HCEC 1CT (cell line): ENCODE measurements at places on chromosomes 13 and 19.

DNA sequence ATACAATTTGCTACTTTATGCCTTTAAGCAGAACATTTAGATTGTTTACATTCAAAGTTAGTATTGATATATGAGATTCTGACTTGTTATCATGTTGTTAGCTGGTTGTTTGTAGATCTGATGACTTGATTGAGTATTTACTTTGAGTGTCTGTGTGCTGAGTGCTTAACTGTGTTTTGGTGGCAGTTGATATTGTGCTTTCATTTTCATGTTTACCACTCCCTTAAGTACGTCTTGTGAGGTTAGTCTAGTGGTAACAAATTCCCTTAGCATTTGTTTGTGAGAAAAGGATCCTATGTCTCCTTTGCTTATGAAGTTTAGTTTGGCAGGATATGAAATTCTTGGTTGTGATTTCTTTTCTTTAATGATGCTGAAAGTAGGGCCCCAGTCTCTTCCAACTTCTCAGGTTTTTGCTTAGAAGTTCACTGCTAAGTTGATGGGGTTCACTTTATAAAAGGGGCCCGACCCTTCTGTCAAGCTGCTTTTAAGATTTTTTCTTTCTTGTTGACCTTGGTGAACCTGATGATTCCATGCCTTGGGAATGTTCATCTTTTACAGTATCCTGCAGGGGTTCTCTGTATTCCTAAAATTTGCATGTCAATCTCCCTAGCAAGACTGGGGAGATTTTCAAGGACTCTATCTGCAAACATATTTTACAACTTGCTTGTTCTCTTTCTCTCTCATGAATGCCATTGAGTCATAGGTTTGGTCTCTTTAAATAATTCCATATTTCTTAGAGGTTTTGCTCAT, 1095.4 kb upstream of the PCDH20 start:
- no peak for DNase-seq

DNA sequence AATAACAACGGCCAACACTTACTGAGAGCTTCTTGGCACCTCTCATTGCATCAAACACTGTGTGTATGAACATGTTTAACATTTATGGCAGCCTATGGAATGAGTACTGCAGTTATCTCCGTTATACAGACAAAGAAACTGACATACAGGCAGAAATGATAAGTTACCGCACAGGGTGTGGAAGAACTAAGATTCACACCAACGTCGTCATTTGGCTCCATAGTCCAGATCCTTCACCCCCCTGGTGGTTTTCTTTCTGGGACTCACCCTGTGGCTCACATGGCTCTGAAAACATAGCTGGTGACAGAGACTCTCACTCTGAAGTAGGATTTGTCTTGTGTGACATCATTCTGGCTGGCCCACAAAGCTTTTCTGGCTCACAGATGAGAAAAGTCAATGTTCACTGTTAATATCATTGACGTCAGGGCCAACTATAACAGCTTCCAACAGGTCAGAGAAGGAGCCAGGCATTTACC, 230.1 kb downstream of the DLEU7 start:
- no peak for DNase-seq

GRCh38 chr13:83839146-83839545, 43.1 kb downstream of the SLITRK1 start:
- no peak for DNase-seq

GRCh38 chr19:42278452-42279154, 9.6 kb downstream of the CIC start:
- DNase-seq, result no peak

- peak; percentile 76 for DNase-seq
These were observed 348.3 kb downstream of the LIG4 start for GRCh38 chr13:107866941-107867623.

GRCh38 chr13:41307884-41308640, 3.0 kb upstream of the NAA16 start:
- DNase-seq, result no peak

DNA sequence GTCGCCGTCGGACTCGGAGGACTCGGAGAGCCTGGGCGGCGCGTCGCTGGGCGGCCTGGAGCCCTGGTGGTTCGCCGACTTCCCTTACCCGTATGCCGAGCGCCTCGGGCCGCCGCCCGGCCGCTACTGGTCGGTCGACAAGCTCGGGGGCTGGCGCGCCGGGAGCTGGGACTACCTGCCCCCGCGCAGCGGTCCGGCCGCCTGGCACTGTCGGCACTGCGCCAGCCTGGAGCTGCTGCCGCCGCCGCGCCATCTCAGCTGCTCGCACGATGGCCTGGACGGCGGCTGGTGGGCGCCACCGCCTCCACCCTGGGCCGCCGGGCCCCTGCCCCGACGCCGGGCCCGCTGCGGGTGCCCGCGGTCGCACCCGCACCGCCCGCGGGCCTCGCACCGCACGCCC, 2.5 kb upstream of the GRWD1 start:
- DNase-seq, result no peak
